ENCODE measurements at places on chromosomes 7 and 10.
A peak's percentile ranks its signal among the peaks of the same experiment; 100 is the strongest.

DNA sequence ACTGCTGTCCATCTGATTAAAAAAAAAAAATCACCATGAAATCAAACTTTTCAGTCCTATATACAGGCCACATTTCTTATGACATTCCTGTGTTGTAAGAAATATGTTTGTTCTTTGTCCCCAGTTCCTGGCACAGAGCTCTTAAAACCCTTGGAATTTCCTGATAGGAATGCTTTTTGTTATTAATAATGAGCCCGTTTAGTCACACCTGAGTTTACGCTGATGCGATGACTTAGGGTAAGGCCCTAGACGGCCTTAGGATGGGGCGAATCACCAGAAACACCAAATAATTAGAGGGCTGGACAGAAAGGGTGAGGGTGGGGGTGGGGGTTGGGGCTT, 17.5 kb downstream of the TSPAN15 start:
- no peak for DNase-seq

DNA sequence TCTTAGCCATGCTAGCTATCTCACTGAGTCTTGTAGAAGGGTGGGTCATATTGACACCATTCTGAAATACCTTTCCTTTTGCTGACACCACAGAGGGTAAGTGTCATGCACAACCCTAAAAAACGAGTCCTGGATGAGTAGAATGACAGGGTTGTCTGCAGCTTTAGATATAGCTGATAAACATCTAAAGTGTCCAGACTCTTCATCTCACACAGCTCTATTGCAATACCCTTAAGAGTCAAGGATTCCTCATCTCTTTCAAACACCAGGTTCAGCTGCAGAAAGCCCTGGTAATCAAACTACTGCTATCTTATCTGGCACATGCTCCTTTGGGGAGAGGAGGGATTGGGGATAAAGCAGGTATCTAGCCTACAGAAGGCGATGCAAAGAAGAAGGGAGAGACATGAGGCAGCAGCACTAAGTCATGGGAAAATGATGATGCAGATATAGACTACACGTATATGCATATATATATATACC, 127.0 kb downstream of the ANK3 start:
- no peak for DNase-seq

GRCh38 chr7:151025924-151026671, 1.8 kb upstream of the ATG9B start:
- no peak for DNase-seq

DNA sequence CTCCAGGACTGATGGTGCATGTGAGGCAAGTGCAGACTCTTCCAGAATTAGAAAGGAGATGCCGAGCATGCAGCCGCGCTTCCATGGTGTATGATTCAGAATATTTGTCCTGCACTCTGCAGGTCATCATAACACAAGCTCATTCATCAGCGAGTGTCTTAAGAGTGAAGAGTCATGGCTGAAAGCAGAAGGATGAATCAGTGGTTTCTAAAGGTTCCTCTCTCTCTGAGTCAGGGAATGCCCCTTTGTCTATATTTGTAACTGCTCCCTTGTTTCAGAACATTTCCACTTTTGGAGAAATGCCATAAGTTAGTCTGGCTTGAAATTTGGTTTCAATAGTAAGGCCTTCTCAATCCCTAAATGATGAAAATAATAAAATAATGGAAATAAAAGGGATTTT, 52.3 kb downstream of the HECW1 start:
- no peak for DNase-seq

DNA sequence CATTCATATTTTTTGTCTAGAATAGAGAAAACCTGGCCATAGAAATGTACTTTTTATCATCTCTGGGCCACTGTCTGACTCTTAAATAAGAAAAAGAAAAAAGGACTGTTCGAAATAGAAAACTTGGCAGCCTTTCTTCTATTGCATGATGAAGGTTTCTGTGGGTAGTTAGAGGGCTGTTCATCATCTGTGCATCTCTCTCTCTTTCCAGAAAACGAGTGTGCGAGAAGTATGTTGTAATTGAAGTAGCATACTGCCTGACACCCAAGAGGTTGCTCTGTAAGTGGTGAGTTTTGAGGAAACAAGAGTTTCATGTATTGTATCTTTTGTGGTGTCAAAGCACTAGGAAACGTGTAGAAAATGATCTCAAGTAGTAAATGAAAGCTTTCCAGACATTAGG, 343.2 kb upstream of the TMEM229A start:
- DNase-seq: no peak

- DNase-seq: no peak
These were observed 353.6 kb downstream of the THSD7A start for GRCh38 chr7:11478426-11478825.

DNA sequence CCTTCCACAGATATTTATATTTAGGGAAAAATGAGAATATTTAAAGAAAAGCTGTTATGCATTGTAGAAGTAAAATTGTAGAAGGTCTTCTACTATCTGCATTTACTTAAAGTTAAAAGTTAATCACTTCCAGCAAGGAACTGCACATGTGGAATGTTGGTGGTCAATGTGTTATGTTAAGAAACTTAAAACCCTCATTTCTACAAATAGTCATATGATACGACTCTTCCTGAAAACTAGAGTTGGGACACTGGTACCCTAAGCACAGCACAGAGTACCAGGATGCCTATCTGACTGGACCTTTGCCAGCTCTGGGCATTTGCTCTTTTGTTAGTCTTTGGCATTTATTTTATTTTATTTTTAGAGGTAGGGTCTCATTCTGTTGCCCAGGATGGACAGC, 524.2 kb upstream of the GALNT17 start:
- no peak for DNase-seq

GRCh38 chr10:81136261-81136660, 598.6 kb downstream of the SH2D4B start:
- DNase-seq: no peak

DNA sequence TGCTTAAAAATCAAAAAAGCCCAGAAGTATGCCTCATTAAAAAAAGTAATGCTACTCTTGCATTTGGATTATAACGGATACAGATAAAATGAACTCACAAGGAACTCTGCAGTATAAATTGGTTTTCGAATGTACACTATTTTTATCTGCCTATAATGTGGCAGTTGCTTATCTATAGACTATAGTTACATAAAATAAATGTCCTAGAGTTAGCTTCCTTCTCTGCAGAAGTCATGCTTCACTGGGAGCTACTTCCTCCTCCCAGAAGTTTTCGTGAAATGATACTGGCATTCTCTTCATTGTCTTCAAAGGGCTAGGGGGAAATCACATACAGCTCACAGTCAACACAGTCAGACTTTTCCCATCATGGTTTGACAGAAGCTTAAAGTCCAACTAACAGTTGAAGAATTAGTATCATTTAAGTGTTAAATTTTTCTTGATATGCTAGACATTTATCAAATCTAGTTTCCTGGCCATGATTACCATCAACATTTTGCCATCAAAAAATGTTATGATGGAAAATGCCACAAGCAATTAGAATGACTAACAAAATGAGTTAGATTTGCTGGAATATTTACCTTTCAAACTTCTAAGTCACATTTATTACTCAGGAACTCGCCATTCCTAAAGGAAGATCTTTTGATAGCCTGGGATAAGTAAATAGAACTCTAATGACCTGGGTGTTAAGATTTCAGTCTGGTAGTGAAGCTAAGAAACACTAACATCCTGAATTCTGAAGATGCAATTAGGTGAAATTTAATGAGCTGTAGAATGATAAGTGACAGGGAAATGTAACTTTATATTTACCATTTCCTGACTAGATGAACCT, 87.3 kb upstream of the TRIL start:
- no peak for DNase-seq

- no peak for DNase-seq
These were observed 216.5 kb downstream of the PLXNA4 start for GRCh38 chr7:132359743-132360142.

DNA sequence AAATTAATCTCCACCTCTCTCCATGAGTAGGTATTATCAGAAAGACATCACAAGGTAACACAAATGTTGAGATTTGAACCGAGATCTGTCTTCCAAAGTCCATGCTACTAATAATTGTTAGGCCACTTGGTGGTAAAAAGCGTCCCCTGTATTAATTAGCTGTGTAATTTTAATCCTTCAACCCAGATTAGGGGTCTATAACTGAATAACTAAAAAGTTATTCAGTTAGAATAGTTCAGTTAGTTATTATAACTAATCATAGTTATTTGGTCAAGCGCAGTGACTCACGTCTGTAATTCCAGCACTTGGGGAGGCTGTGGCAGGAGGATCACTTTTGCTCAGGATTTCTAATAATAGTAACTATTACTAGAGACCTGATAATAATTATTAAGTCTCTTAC, 5.6 kb downstream of the PDSS1 start:
- DNase-seq: no peak

DNA sequence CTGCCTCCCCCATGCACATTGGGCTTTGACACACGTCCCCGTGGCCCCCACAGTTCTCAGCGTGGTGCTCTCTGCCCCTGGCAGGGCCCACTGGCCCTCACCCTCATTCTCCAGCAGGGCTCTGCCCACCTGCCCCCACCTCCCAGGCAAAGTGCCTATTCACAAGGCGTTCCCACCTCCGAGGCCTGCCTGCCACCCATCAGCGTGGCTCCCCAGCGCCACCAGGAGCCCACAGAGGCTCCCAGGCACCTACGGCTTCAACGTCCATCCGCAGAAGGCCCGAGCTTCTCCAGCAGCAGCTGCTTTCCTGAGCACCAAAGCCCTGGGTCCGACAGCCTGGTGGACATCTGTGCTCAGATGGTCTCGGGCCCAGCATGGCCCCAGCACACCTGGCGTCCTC, 211.8 kb upstream of the PPP2R2D start:
- peak; percentile 75 for DNase-seq

Measured in chondrocyte (in vitro differentiated cells).